Activated T-cell treated with anti-CD3 and anti-CD28 coated beads for 4 hours (primary cell): ENCODE measurements at places on chromosomes 2 and 18.

GRCh38 chr2:119718501-119719260 is 39.7 kb downstream of the TMEM177 start:
- no peak for DNase-seq

- DNase-seq, result no peak
These were observed 83.5 kb upstream of the SERPINE2 start for GRCh38 chr2:224122542-224122941.

DNA sequence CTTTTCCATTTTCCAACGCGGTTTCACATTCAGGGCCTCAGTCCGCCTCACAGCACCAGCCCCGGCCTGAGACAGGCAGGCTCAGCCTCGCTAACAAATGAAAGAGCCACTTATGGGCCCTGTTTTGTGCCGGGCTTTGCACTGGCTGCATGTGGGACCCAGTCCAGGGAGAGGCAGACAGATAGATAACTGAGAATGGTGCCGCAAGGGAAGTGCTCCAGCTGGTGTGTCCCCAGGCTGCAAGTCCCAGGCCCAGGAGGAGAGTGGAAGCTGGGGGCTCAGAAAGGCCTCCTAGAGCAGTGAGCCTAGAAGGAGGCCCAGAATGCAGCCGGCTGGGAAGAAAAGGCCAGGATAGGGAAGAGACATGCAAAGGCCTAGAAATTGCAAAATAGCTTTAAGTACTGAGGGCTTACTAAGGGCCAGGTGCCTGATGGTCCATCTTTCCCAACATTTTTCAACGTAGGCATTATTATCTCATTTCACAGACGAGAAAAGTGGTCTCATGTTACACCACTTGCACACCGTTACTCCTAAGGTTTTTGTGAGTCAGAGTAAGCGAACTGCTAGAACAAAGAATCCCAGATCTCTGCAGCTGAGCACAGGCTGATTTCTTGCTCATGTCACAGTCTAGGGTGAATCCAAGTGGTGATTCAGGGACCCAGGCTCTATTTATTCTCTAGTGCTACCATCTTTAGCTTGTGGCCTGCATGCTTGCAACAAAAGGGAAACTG is 26.0 kb downstream of the ADRA2B start:
- no peak for DNase-seq

- DNase-seq, result no peak
These were observed 6.7 kb upstream of the SCN9A start for GRCh38 chr2:166382448-166382847.

DNA sequence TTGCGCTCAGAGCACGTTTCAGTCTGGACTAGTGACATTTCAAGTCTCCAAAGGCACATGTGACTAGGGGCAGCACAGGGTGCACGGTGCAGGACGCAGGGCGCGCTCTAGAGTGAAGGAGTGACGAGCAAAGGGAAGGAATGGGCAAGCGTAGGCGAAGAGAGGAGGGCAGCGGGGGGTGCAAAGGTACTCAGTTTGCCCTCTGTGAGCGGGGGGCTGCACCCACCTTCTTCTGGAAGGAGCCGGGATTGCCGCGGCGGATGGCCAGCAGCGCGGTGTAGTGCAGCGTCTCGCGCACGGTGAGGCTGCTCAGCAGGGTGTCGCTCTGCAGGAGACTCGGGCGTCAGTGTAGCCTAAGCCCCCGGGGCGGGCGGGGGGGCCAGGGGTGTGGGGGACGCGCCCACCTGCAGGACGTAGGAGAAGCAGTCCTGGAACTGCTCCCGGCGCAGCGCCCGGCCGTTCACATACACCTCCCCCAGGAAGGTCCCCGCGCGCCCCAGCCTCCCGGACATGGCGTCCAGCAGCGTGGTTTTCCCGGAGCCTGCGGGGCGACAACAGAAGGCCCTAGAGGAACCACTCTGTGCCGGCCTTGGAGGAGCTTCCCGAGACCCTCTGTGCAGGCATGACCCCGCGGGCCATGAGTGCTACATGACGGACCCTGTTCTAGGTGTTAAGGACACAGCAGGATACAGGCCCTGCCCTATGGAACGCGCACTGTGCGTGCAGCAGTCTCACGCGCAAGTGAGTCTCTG is 6.9 kb downstream of the ABCG5 start:
- no peak for DNase-seq

DNA sequence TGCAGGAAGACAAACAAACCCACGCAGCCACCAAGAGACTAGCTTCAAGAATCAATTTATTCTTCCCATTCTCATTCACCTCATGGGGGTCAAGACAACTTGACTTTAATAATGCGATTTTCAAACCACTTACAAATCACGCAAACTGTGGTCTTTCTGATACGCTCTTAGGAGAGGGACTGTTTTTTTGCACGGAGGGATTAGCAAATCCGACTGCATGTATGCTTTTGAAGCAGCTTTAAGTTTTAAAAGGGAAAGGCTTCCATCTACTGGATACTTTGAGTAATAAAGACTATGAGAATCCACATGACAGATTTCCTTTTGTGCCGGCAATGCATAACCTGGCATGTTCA is 322.9 kb upstream of the KCNJ3 start:
- no peak for DNase-seq

- no peak for DNase-seq
These were observed 43.9 kb downstream of the SS18 start for GRCh38 chr18:26046419-26047077.

DNA sequence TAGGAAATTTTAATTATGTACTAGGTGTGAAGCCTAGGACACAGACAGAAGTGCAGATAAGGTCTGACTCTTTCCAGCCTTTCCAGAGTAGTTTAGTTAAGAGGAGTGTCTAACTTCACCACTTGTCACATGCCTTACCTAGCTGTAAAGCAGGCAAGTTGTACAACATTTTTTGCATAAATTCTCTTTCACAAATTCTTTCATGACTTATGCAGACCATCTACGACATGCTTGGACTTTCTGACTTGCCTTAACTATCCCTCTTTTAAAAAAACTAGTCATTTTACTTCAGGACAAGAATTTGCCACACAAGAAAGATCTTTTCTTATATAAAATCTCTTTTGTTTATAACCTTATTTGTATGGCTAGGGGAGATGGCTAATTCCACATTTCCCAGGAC is 1273.6 kb upstream of the SLC39A10 start:
- no peak for DNase-seq

DNA sequence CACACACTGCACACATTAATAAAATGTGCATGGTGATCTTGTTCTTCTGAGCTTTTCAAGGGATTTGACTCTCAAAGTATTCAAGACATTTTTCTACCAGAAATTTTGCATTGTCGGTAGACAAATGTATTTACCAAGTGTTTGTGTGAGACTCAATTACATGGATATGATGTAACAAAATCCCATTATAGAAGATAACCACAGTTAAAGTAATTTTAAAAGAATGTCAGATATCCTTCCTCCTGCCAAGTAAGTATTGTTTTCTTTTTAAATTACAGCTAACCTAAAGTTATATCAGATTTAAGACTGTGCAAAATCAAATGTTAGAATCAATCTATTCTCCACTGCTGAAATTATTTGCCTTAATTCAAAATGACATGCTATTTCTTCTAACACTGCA is 1344.5 kb upstream of the CHAC2 start:
- DNase-seq, result no peak

DNA sequence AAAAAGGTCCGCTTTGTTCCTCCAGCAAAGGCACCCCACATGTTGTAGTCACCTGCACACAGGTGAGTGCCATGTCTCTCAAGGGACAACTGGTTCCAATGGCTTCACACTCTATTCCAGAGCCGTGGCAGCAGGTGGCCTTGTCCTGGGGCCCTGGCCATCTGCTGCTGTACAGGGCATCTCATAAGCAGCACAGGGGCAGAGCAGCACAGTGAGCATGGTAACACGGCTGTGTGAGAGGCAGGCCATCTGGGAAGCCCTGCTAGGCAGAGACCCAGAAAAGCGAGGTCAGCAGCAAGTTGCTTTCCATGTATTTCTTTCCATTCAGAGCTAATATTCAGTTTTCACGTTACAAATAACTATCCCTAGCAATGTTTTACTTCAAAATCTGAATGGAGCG is 54.7 kb downstream of the CMPK2 start:
- no peak for DNase-seq

GRCh38 chr2:222305516-222306392 is 7.0 kb upstream of the PAX3 start:
- no peak for DNase-seq

- DNase-seq, result no peak
These were observed 1941.9 kb upstream of the PIK3C3 start for GRCh38 chr18:40013001-40013609.

DNA sequence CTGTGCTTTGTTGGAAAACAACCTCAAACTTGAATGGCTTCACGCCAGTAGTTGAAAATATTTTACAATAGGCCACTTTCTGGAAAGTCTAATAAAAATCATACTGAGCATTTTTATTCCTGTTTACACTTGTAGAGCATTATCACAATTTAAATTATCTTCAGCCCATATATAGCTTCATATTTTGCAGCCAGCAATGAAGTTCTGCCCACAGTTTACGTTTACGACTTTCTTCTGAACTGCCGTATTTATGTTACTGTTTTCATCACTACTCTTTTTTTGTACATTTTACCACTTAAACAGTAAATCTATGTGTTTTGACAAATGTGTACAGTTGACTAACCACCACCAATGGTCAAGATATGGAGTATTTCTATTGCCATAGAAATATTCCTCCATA is 86.2 kb downstream of the COPS8 start:
- no peak for DNase-seq

DNA sequence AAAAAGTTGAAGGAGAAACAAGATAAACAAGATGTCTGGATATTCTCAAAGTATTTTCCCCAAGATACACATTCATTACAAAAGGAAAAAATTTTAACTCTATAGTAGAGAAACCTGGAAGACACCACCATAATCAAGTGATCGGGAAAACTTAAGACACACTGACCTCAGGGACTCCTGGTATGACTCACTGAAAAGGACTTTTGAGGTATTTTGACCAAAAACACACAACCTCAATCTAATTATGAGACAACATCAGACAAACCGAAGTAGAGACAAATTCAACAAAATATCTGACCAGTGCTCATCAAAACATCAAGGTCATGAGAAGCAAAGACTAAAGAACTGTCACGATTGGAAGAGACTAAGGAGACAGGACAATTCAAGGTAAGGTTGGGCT is 34.7 kb downstream of the LPIN2 start:
- no peak for DNase-seq

DNA sequence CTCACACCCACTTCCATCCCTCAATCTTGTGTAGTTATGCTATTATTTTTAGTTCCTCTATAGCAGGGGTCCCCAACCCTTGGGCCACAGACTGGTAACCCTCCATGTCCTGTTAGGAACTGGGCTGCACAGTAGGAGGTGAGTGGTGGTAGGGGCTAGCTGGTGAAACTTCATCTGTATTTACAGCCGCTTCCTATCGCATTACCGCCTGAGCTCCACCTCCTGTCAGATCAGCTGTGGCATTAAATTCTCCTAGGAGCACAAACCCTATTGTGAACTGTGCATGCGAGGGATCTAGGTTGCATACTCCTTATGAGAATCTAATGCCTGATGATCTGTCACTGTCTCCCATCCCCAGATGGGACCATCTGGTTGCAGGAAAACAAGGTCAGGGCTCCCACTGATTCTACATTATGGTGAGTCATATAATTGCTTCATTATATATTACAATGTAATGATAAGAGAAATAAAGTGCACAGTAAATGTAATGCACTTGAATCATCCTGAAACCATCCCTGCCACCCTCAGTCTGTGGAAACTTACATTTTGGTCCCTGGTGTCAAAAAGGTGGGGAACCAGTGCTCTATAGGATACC is 1.6 kb upstream of the RAB11FIP5 start:
- DNase-seq, result no peak

GRCh38 chr2:240797914-240798313 is 22.1 kb downstream of the KIF1A start:
- DNase-seq, result no peak

GRCh38 chr2:8582651-8583399 is 99.0 kb upstream of the ID2 start:
- no peak for DNase-seq

GRCh38 chr2:176427549-176427948 is 158.3 kb downstream of the MTX2 start:
- DNase-seq, result no peak

GRCh38 chr2:63012541-63012940 is 38.1 kb upstream of the OTX1 start:
- no peak for DNase-seq

DNA sequence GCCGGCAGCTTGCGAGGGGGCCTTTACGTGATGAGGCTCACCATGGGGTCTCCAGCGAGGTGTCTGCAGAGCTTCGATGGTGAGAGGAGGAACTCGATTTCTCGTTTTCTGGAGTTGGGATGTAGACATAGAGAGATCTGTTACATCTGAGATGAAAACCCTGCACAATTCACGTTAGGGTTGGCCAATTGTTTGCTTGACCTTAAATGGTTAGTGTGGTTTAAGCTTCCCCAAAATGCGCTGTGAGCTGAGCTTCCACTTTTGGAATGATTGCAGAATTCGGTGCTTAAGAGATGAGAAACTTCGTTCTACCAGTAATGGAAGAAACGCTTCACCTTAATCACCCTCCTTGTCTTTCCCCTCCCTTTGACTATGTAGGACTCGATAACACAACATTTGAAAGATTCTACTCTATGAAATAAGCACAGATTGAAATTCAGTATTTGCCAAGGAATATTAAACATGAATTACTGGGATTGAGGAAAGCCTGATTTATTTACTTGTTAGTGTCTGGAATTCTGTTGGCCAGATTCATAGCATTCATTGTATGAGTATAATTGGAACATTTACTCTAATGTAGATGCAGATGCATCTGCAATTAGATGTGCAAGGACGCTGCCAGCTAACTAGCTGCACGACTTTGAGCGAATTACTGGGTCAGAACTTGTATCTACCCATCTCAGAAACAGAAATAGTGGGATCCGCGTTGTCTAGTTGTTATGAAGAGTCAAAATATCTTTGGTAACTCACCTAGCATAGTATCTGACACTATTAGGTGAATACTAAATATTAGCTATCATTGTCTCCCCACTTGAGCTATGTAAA is 1.6 kb upstream of the KLF7 start:
- no peak for DNase-seq

GRCh38 chr2:204611017-204611631 is 65.8 kb downstream of the PARD3B start:
- DNase-seq, result no peak

DNA sequence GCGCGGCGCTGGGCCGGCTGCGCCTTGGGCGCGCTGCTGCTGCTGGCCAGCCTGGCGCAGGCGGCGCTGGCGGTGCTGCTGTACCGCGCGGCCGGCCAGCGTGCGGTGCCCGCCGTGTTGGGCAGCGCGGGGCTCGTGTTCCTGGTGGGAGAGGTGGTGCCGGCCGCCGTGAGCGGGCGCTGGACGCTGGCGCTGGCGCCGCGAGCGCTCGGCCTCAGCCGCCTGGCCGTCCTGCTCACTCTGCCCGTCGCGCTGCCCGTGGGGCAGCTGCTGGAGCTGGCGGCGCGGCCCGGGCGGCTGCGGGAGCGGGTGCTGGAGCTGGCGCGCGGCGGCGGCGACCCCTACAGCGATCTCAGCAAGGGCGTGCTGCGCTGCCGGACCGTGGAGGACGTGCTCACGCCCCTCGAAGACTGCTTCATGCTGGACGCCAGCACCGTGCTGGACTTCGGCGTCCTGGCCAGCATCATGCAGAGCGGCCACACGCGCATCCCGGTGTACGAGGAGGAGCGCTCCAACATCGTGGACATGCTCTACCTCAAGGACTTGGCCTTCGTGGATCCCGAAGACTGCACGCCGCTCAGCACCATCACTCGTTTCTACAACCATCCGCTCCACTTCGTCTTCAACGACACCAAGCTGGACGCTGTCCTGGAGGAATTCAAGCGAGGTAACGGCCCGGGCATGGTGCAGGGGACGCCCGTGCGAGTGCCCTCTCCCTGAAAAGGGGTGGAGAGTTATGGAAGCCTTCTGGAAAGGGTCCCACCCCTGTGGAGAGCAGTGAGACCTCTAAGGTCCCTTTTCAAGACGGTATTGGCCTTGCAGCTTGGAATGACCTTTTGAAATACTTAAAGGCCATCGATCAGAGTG is 1.0 kb downstream of the CNNM3 start:
- no peak for DNase-seq
